ENCODE measurements at places on chromosomes 2 and 18. TPM values are rescaled to one million over a fixed set of nuclear protein-coding genes. Genes with fewer than 3 reads are reported as not detected.

GRCh38 chr2:23280401-23280800 lies 104.6 kb upstream of the KLHL29 start:
- no peak for DNase-seq

GALR1 gene
- total RNA-seq = not detected

- DNase-seq = no peak
Observed at GRCh38 chr2:144484201-144484948, 35.5 kb downstream of the ZEB2 start.

C2orf66 gene
- total RNA-seq = 1.1 TPM

REG3G gene
- total RNA-seq = not detected

CCDC68 gene
- total RNA-seq = 0.97 TPM

DNA sequence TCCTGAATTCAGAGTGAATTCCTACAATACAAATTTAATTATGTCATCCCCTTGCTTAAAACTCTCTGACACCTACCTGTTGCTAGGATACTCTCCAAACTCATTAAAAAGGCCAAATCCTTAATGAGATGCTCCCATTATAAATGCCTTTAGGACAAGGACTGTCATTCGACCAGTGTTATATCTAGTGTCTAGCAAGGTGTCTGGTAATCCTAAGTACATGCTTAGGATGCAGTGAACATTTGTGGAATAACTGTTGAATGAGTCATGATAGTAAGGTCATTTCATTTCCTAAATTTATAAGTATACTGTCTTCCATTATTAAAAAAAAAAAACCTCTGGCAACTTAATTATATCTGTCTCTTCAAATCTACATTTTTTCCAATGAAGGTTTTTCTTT lies 588.9 kb upstream of the NRXN1 start:
- DNase-seq = peak; percentile 10

GRCh38 chr2:179985163-179985820 lies 21.8 kb downstream of the CWC22 start:
- DNase-seq = no peak

- no peak for DNase-seq
Observed at GRCh38 chr2:38068234-38068633, 7.7 kb downstream of the CYP1B1 start.

DHX57 gene
- 19.5 TPM for total RNA-seq

GRCh38 chr2:69979902-69980807 lies 18.7 kb upstream of the ASPRV1 start:
- no peak for DNase-seq

DNA sequence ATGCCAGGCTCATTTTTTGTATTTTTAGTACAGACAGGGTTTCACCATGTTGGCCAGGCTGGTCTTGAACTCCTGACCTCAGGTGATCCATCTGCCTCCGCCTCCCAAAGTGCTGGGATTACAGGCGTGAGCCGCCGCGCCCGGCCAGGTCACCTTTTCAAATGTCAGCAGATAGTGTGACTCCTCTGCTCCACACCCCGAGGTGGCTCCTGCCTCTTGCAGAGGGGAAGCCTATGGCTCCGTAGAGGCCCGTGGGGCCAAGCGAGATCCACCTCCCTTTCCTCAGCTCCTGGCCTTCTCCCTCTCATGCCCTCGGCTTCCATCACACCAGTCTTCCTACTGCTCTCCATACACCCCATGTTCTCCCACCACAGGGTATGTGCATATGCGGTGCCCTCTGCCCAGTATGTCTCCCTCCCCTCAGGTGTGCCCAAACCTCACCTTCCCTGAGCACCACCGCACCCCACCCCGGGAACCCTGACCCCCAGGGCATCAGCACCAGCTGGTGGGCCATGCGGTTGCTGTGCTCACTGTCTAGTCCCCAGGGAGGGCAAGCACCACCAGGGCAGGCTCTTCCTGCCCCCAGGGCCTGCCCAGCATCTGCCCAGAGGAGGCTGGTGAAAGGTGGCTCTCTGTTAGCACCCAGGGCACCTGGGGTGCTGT lies 10.7 kb downstream of the GPR17 start:
- DNase-seq = no peak

GRCh38 chr2:26754972-26755670 lies 9.0 kb upstream of the SLC35F6 start:
- no peak for DNase-seq

- DNase-seq = no peak
Observed at GRCh38 chr2:204340511-204340910, 204.8 kb upstream of the PARD3B start.

LAMA3 gene
- 4.9 TPM for total RNA-seq

DNA sequence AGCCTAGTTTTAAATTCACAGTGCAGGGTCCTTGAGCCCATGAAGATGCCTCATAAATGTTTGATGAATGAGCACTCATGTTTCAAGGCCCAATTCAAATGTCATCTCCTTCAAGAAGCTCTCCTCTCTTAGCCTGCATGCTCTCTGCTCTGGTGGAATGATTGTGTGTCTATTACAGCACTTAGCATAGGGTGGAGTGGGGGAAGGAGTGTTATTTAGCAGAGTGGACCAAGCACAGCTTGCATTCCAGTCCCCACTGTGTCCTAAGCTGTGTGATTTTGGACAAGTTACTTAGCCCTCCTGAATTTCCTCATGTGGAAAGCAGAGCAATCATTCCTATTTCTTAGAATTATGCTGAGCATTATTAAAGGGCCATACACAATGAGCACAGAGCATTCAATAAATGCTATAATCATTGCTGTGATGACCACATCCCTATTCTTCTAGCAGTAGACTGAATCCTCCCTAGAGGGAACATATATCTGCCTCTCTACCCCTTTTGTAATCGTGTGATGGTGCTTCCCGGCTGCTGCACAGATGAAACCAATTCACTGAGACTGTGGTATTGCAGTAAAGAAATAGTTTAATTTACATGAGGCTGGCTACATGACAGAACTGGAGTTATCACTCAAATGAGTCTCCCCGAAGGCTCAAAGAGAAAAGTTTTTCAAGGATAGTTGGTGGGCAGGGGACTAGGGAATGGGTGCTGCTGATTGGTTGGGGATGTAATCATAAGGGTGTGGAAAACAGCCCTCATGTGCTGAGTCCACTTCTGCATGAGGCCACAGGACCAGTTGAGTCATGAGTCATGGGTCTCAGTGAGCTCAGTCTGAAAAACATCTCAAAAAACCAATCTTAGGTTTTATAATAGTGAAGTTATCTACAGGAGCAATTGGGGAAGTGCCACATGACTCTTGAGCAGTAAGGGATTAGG lies 173.4 kb upstream of the NDUFV2 start:
- DNase-seq = no peak
